ENCODE measurements at places on chromosomes 16 and 17.

- DNase-seq: no peak
Measured at GRCh38 chr16:72723781-72724180, 324.1 kb downstream of the ZFHX3 start.

DNA sequence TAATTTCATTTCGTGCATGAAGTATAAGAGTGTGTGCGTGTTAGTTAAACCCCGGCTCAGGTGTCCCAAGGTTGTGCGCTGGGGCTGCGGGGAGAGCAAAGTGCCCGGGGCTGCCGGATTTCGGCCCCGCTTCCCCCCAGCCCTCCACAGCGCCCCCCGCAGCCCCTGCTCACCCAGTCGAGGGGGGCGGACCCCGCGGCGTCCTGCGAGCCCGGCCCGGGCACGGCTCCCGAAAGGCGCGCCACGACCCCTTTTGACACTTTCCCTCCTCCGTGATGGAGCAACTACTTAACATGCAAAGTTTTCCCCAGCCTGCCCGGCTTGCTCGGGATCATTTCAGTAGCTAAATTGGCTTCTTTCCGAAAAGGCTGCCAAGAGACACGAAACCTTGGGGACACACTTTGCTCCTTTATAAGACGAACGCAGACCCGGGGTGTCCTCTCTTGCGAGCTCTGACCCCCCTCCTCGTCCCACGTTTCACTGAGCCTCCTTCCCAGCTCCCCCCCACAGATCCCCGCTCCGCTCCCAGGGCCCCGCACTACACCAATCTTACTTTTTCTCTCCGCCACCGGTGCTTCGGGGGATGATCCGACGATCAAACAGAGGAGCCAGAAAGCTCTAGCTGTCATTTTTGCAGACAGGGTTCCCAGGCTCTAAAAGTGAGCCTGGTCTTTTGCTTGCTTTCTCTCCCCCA lies 552 bp downstream of the C17orf58 start:
- peak; percentile 15 for DNase-seq

DNA sequence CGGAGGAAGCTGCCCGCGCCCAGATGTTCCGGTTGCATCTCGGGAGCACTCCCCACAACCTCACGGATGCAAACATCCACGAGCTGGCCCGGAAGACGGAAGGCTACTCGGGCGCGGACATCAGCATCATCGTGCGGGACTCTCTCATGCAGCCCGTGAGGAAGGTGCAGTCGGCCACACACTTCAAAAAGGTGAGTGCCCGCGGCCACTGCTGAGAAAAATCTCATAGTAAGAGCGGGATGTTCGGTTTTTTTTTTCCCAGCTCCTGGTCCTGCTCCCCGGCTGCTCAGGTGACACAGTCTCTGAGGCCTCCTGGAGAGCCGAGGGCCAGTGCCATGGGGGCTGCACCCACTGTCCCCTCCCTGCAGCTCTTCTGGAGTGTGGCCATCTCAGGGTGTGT lies 9.3 kb downstream of the PDF start:
- DNase-seq: no peak

DNA sequence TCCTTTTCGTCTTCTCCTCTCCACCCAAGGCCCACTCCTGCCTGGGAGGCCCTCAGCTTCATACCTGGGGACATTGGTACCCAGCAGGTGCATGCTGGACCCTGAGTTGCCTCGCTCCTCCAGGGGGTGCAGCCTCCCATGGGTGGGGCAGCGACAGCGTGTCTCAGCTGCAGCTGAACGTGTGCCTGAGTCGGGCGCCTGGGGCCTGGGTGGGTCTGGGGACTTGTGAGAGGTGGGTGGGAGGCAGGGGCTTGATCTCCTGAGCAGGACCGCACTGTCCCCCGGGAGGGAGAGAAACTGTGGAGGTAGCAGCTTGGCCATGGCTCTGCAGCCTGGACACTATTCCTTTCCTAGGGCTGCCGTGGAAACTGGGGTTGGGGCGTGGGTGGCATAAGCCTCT lies 24.8 kb upstream of the ENGASE start:
- DNase-seq: no peak

DNA sequence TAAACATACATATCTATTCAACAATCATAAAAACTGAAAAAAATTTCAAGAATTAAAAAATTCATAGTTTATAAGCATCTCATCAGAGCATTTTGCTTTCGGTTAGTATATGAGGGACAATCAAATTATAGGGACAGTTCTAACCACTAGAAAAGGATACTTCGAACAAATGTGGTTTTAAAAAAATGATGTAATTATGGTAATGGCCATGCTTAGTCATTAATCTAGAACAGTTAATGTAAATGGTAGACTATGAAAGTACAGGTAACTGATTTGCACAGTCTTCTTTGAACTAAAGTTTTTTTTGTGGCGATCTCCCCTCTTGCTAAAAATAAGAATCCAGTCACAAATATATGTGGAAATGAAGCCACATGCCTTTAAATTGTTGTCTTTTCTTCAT lies 63.5 kb upstream of the PHOSPHO1 start:
- no peak for DNase-seq
